Stimulated activated CD4-positive, alpha-beta T cell treated with anti-CD3 and anti-CD28 coated beads, Interleukin-12 subunit alpha, Interleukin-12 subunit beta, amount 100 ng/mL, for 48 hours (primary cell): ENCODE measurements at places on chromosomes 6 and 20.

DNA sequence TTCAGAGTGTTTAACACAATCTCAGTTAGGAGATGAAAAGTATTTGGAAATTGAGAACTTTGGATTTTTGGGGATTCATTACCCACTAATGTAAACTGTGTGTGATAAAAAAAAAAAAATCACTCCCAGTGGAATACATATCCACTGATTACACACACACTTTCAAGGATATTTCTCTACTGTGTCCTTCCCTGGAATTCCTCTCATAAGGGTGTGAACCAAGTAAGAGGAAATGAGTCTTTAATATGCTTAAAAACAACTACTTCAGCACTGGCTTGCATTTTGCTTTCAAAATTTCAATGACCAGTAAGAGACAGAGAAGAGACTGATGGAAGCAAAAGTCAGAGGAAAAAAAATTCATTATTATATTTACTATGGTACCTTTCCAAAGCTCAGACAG lies 24.5 kb upstream of the MYCT1 start:
- no peak for DNase-seq

DNA sequence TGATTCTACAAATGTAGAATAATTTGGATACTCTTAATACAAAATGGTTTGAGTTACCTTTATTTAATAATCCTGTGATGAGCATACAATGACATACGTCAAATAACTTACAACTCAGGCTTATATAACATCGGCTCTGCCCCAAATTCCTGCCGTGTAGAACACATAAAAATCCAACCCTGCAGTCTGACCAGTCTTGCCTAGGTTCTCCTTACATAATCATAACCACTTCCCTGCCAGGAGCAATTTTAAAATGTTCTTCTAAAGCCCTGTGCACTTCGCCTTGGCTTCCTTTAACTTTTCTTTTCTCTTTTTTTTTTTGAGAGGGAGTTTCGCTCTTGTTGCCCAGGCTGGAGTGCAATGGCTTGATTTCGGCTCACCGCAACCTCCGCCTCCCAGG lies 16.2 kb upstream of the IER3 start:
- DNase-seq: no peak

GRCh38 chr6:113629975-113630737 lies 227.0 kb upstream of the MARCKS start:
- no peak for DNase-seq

DNA sequence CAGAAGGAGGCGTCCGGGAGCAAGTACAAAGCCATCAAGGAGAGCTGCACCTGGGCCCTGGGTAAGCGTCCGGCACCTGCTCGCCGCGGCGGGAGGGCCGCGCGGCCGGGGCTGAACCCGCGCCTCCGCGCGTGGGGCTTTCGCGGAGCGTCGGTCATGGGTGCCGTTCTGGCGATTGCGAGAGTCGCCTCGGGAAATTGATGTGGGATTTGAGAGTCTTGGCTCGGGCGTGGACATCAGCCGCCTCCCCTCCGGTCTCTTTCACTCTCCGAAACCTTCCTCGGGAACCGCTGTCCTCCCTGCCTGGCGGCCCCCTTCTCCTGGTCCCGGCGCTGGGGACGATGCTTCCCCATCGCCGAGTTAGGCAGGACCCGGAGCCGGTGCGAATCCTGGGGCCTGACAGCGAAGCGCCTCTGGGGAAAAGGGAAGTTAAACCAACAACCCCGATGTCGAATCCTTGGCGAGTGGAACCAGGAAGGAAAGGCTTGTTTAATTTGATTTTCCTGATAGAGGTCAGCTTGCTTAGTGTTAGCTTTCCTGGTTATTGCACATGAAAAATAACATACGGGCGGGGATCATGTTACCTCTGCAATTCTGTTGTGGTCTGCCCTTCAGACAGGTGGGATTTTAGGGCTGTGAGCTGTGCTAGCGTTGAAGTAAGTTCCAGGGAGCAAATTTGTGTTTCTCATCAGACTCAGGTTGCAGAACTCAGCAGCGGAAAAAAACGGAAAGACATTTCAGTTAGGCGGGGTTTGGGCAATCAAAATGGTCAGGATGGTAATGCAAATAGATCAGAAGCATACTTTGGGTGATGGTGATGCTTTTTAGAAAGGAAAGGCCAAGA lies 594 bp downstream of the ARFGEF3 start:
- DNase-seq: no peak

DNA sequence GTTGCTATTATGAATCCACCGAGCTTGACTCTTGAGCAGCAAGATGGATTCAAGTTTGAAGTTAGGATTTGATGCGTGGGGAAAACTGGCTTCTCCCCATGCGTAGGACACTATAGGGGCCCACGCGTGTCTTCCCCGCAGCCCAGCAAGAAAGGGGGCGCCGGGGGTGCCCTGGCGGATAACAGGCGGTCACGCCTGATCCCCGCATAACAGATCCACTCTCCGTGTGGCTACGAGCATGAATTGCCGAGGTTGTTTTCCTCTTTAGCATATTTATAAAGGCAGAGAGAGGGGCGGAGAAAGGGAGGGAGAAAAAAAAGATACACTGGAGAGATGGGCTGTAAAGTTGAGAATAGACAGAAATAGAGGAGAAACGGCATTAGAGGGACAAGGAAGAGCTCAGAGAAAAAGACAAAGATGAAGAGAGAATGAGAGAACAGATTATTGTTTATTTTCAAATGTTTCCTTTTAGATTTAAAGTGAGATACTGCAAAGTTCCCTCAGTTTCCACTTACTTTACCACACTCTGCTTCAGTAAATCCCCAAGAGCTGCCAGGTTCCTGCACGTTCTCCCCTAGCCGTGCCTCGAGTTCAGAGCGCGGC lies 32.0 kb downstream of the TFAP2A start:
- no peak for DNase-seq

- no peak for DNase-seq
Observed at GRCh38 chr20:23360531-23360930, 1.5 kb upstream of the GZF1 start.

DNA sequence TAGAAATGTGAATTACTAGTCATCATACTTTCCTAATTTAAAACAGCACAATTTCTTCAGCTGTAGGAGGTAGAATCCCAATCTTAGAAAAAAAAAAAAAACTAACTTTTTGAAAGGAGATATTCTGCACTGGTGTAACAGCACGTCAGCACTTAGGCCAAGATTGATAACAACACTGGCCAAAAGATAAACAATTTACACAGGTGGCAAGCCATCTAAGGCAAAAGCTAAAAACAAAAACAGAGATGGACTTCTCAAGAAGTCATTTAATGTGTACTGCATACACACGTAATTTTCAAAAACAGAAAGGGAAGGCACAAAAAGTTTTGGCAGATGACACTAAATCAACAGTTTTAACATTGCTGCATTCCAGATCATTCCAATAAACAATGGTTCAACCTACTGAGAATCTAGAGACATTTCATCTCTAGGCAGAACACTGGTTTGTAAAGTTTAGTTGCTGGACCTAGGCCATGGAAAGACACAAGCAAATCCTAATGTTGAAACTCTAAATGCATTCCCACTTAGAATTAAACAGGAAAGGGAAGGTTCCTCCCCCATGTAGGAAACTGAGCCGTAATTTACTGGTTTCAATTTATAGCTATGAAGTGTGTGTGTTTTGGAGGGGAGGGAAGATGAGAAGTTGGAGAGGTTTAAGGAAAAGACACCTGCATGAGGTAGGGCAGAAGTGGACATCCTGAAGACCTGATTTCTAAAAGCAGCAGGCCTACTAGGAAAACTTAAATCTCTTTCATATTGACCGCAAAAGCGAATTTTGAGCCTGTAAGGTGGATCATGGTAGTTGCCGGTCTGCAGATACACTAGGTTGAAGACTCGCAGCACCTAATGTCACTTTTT lies 1.3 kb downstream of the GCLC start:
- DNase-seq: no peak

GRCh38 chr20:62080249-62080990 lies 14.7 kb upstream of the TAF4 start:
- no peak for DNase-seq

GRCh38 chr20:5757949-5758348 lies 7.7 kb downstream of the SHLD1 start:
- DNase-seq: no peak

- no peak for DNase-seq
Observed at GRCh38 chr6:159728531-159728964, 1.2 kb downstream of the WTAP start.

- DNase-seq: no peak
Observed at GRCh38 chr6:20688710-20689500, 154.6 kb downstream of the CDKAL1 start.
